Occipital lobe (tissue), 3 donors: ENCODE measurements at places on chromosomes 16 and 17. TPM values are rescaled to one million over a fixed set of nuclear protein-coding genes. Genes with fewer than 3 reads are reported as not detected.
A peak's percentile ranks its signal among the peaks of the same experiment; 100 is the strongest.

GRCh38 chr17:39212195-39212810 is 12.2 kb downstream of the RPL19 start:
- DNase-seq = no peak

GRCh38 chr17:68491381-68492231 is 20.6 kb upstream of the PRKAR1A start:
- no peak for DNase-seq

DNA sequence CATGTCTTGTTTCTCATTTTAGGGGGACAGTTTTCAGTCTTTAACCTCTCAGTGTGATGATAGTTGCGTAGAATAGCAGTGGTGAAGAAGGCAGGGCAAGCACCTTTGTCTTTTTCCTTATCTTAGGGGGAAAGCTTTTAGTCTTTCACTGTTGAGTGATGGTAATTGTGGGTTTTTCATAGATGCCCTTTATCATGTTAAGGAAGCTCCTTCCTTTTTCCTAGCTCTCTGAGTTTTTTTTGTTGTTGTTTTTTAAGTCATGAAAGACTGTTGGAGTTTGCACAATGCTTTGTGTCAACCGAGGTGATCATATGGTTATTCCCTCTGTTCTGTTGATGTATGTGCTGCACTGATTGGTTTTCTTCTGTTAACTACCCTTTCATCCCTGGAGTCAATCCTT is 15.7 kb downstream of the NOL11 start:
- no peak for DNase-seq

- no peak for DNase-seq
Observed at GRCh38 chr16:54402873-54403272, 116.3 kb upstream of the IRX3 start.

DNA sequence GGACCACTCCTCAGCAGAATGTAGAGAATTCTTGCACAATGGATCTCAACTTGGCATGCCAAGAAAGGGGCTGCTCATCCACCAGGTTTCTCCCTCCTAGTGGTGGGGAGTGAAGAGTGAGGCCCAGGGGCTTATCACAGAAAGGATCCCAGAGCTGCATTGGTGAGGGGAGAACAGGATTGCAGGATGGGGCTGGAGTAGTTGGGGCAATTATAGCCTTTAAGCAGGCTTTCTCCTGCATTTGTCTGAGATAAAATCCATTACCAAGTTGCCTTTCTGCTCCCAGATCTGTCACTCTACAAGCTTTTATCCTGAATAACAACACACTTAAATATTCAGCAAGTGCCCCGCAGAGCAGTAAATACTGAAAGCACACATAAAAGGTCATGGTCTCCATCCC is 130.8 kb upstream of the CES5A start:
- no peak for DNase-seq

DNA sequence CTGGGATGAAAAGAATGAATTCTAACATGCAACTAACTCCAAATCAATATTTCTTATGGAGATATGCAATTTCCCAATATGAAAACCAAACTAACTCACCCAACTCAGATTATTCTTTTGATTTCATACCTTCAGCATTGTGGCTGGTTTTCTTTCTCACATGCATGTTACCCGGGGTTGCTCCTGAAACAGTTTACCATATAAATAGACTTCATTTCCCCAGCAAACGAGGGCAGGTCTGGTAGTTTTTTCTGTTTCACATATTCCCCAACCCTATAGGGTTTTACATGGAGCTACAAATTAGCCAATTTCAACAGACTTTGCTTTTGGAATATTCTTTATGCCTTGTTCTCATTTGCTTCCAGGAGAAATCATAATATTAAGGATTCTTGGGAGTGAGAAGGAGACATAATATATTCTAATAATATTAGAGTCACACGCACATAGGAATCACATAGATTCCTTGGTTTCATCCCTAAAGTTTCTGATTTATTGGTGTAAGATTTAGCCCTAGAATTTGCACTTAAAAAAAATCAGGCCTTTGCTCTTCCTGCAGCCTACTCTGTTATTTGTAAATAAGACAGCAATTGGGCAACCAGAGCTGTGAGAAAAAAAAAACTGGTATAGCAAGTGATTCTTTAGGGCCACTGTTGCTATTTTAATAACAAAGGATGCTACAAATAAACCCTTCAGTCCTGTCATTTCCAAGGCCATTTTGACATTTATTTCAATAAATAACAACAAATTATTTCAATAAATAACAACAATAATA is 60.3 kb upstream of the FAM20A start:
- DNase-seq = no peak

GRCh38 chr16:4691666-4692412 is 1.5 kb upstream of the NUDT16L1 start:
- no peak for DNase-seq

- DNase-seq = no peak
Observed at GRCh38 chr17:76683921-76684745, 26.6 kb downstream of the MXRA7 start.

DNA sequence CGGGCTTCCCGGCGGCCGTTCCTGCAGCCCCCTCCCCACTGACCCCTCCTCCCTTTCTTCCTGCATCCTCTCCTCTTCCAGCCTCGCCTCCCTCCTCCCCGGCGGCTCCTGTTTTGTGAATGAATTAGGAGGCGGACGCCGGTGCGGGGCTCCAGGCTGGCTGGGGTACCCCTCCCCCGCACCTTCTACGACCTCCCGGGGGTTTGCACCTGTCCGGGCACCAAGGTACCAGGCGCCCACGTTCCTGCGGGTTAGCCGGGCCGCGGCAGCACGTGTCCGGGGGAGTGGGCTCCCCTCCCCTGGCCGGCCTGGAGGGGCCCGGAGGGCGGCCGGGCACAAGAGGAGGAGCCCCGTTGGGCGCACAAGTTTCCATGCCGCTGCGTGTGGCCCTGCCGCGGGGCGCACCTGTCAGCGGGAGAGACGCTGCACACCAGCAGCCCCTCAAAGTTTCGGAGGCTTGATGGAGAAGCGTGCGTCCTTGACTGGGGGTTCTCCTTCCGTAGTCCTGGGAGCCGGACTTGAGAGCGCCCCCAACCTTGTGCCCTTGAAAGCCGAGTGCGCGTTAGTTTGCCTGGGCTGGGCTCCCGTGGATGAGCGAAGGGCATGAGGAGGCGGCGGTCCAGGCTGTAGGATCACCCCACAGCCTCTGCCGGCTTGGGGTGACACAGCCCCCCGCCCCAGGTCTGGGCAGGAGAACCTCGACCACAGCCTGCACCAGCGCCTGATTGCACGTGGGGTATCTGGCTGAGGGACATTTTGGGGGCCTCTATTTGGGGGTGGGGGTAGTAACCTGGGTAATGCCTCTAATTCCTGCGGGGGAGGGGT is 1.2 kb downstream of the HAS3 start:
- DNase-seq = no peak

The KCNH4 gene
- total RNA-seq = 0.31 TPM

The PRSS53 gene
- 2.2 TPM for total RNA-seq

GRCh38 chr16:88308441-88309173 is 74.2 kb upstream of the ZNF469 start:
- DNase-seq = no peak

DNA sequence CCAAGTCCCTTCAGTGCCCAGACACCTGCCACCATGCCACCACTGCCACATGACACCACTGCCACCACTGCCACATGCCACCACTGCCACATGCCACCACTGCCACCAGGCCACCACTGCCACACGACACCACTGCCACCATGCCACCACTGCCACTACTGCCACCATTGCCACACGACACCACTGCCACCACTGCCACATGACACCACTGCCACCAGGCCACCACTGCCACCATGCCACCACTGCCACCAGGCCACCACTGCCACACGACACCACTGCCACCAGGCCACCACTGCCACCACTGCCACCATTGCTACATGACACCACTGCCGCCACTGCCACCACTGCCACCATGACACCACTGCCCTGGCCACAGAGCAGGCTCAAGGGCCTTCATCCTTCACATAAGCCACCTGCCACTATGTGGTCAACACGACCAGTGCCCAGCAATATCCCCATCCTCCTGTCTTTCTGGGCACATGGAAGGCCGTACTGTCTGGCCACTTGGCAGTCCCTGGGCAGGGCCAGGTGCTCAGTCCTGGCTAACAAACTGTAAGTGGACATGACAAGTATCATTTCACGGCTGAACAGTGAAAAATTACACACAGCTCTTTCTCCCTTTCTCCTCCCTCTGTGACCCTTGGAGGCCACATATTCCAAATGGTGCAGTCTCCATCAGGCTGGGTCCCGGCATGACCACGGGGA is 33.1 kb downstream of the ABR start:
- no peak for DNase-seq

The SPHK1 gene
- 0.78 TPM for total RNA-seq

- no peak for DNase-seq
Observed at GRCh38 chr16:10862438-10862837, 14.6 kb upstream of the CIITA start.

GRCh38 chr17:48459070-48459844 is 29.2 kb upstream of the SKAP1 start:
- no peak for DNase-seq

- DNase-seq = peak; percentile 20
Observed at GRCh38 chr17:34616148-34616547, 36.8 kb downstream of the TMEM132E start.

The HBA2 gene
- total RNA-seq = 614 TPM

The SSTR5 gene
- total RNA-seq = 0.16 TPM

The EVPLL gene
- not detected for total RNA-seq

The CHST4 gene
- not detected for total RNA-seq

The METRNL gene
- 22.3 TPM for total RNA-seq

GRCh38 chr17:77618173-77618572 is 340.3 kb upstream of the TNRC6C start:
- no peak for DNase-seq

The CACNG1 gene
- total RNA-seq = 0.47 TPM

- DNase-seq = no peak
Observed at GRCh38 chr17:6901086-6901485, 69.6 kb upstream of the TEKT1 start.

The SLC12A3 gene
- total RNA-seq = not detected

The CCL15 gene
- not detected for total RNA-seq

GRCh38 chr17:43906951-43907424 is 348 bp downstream of the MPP2 start:
- no peak for DNase-seq

GRCh38 chr16:2712063-2712441 is 8.0 kb downstream of the PRSS27 start:
- no peak for DNase-seq

DNA sequence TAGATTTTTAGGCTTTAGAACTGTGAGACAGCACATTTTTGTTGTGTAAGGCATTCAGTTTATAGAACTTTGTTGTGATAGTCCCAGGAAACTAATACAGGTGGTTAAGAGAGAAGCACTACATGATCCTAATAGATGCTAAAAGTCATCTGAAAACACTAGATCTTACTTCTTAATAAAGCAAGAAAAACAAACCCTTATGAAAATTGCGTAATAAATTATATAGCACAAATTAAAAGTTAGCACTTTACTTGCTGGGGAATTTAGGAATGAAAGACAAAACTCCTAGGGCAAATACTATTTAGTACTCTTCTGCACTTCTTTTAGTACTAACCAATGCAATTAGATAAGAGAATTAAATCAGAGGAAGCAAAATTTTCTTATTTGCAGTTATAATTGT is 163.3 kb upstream of the SHISA6 start:
- DNase-seq = no peak

DNA sequence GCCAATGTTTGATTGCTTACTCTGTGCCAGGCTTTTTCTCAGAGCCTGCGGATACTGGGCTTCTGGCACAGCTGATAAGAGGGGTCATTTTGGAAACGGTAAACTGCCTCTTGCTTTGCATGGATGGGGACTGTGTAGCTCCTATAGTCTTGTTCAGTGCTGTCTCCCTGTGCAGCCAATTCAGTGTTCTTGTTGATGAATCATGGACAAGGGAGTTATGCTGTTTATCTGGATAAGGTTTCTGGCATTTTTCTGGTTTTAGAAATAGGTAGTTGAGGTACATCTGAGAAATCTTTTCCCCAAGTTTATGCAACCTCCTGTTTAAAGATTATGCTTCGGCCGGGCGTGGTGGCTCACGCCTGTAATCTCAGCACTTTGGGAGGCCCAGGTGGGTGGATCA is 16.7 kb upstream of the TANGO6 start:
- no peak for DNase-seq

The CFAP97D1 gene
- not detected for total RNA-seq

GRCh38 chr16:50166511-50167500 is 13.7 kb downstream of the TENT4B start:
- DNase-seq = no peak

DNA sequence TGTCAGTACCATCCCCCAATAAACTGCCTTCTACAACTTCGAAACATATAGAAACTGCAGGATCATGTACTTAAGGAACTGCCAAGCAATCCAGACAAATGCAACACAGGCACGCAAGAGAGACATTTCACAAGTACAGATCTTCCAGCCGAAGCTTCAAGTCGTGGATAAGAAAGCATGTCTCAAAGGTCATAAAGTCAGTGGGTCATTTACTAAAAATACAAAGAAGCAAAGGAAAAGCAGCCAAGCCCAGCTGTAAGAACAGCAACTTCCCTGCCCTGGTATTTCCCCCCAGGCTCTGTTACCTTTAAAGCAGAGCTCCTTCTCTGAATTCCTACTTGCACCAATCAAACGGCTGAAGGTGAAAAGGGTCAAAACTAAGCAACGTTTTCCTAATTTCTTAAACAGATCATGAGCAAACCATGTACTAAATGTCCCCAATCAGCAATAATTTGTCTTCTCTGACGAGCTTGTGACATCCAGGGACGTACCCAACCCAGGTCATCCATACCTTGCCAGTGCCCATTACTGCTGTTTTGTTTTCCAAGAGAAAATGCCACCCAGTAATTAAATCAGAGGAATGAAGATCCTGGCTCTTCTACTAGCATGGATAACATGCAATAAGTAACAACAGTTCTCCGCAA is 1.7 kb downstream of the AKTIP start:
- DNase-seq = no peak

- DNase-seq = no peak
Observed at GRCh38 chr17:3957735-3958599, 6.3 kb downstream of the ATP2A3 start.

The PLA2G10 gene
- not detected for total RNA-seq

The PERCC1 gene
- not detected for total RNA-seq

The CORO6 gene
- total RNA-seq = 0.47 TPM

- no peak for DNase-seq
Observed at GRCh38 chr16:53053967-53054669, 673 bp upstream of the CHD9 start.

DNA sequence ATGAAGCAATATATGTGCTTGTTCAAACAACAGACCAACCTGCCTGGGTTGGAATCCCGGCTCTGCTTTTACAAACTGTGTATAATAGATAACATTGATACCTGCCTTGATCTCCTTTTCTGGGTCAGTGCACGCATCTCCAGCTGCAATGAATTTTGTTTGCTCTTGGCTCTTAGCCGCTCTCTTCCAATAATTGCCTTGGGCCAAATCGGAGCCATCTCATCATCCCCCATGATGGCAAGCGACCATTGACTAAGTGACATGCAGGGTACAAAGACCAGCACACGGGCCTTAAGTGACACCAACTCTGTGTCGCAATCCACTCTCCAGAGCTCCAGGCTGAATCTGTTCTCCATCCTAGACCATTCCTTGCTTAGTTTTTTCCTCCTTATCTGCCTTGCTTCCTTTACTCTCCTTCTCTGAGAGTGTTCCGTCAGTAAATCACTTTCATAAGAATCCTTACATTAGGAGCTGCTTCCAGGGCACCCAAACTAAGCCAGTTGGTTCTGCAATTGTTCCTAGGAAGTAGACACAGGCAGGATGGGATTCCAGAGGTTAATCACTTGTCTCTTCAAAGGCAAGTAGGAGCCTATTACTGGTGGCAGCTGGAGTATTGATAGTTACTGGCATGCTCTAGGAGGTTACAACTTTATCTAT is 134.2 kb downstream of the ABCA8 start:
- DNase-seq = no peak

- DNase-seq = no peak
Observed at GRCh38 chr17:72466606-72467005, 345.8 kb downstream of the SOX9 start.
